Activated CD8-positive, alpha-beta T cell treated with anti-CD3 and anti-CD28 coated beads, Interleukin-2, amount 10 ng/mL, durations not matched to agents 7 days and 5 days (primary cell): ENCODE measurements at places on chromosomes 4 and X.
A peak's percentile ranks its signal among the peaks of the same experiment; 100 is the strongest.

DNA sequence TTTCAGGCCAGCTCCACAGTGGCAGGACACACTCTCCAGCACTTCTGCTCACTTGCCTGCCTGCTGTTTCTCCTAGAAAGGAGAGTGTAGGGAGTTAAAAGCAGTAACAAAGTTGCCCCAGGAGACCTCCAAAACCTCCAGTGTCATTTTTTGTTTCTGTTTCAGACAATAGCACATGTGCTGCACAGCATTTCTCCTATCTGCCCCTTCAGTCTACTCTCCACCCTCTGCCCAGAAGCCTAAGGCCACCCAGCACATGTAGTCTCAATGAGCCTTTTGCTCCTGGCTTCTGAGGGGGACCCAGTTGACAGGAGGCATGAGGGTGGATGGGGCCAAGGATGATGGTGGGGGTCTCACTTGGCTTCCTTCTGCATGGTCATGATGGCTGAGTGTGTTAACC is 329.6 kb upstream of the CLNK start:
- DNase-seq = no peak

DNA sequence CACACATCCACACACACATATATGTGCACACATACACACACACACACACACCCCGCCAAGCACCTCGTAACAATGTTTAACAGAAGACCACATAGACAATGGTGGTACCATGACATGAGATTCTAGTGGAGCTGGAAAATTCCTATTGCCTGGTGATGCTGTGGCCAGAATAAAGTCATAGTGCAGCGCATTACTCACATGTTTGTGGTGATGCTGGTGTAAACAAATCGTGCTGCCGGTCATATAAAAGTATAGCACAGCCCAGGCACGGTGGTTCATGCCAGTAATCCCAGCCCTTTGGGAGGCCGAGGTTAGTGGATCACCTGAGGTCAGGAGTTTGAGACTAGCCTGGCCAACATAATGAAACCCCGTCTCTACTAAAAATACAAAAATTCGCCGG is 275.2 kb downstream of the TRIML1 start:
- no peak for DNase-seq

GRCh38 chr4:42928582-42928981 is 36.1 kb downstream of the GRXCR1 start:
- no peak for DNase-seq

DNA sequence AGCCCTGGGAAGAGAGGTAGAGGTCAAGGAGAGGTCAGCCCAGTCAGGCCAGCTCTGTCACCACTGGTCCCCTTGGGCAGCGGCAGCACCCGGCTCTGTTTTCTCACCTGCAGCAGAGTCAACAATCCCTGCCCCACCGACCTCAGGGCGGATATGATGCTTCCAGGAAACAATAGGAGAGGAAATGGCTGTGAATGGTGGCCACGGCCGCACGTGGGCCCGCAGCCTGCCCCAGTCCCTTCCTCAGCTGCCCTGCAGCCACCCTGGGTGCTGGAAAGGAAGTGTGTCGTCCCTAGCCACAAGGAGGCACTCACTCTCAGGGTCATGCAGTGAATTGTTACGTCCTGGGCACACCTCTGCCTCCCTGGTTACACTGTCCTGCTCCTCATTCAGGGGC is 92.5 kb upstream of the ENPP6 start:
- DNase-seq = peak; percentile 64

DNA sequence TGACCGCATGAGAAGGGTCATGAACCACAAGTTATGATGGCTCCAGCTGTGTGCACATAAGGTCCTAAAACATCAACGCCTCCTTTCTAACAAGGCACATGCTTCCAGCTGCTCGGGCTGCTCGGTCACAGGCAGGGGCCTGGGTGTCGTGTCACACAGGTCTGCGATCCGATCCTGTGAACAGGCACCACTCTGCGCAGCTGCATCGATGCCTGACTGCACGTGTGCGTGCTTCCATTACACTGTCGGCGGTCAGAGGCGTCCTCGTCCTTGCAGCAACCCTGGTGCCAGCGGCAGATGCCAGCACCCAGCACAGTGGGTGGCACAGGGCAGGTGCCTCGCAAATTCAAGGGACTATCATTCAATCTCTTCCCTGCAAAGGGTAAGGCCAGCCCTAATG is 23.9 kb downstream of the ZFYVE28 start:
- DNase-seq = no peak

DNA sequence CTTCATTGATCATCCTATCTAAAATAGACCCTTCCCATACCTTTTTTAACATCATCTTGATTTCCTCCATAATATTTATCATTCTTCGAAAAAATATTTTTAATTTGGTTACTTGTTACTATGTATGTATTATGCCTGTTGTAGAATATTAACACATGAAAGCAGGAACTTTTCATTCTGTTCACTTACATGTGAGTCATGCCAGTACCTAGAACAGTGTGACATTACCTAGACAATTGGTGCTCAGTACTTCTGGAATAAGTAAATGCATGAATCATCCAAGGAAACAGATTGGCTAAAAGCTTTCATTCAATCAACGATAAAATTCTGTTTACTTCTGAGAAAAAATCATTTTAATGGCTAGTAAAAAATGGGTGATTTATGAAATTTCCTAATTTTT is 76.4 kb downstream of the CXXC4 start:
- no peak for DNase-seq

DNA sequence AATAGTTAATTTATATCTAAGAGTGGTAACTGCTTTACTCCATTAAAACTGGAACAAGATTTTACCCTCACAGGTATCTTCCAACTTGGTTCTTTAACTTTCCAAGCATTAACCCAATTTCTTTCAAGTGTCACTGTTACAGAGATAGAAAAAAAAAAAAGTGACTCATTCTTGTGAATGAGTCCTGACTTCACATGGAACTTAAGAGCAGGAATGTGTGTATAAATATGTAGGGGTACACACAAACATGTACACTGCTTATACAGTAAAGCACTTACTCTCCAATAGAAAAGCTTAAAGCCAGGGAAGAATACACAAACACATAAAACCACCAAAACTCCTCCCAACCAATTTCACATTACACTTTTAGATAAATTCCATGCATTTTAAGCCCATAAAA is 38.8 kb downstream of the TAPT1 start:
- DNase-seq = no peak

DNA sequence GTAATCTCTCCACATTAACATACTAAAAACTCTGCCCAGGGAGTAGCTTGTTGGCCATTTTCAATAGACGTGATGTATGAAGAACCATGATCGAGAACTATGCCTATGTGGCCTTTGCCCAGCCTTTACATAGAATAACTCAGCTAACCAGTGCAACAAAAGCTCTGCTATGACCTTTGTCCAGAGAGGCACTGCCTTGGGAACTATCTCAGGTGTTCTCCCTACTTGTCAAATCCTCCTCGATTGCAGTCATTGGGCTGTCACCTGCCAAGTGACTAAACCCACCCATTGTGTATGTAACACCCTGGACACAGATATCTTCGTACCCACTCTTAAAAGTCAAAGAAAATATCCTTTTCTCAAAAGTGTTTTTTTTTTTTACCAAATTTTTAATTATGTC is 610.3 kb upstream of the GALNTL6 start:
- DNase-seq = no peak

GRCh38 chrX:2517055-2517454 is 16.3 kb upstream of the DHRSX start:
- no peak for DNase-seq

DNA sequence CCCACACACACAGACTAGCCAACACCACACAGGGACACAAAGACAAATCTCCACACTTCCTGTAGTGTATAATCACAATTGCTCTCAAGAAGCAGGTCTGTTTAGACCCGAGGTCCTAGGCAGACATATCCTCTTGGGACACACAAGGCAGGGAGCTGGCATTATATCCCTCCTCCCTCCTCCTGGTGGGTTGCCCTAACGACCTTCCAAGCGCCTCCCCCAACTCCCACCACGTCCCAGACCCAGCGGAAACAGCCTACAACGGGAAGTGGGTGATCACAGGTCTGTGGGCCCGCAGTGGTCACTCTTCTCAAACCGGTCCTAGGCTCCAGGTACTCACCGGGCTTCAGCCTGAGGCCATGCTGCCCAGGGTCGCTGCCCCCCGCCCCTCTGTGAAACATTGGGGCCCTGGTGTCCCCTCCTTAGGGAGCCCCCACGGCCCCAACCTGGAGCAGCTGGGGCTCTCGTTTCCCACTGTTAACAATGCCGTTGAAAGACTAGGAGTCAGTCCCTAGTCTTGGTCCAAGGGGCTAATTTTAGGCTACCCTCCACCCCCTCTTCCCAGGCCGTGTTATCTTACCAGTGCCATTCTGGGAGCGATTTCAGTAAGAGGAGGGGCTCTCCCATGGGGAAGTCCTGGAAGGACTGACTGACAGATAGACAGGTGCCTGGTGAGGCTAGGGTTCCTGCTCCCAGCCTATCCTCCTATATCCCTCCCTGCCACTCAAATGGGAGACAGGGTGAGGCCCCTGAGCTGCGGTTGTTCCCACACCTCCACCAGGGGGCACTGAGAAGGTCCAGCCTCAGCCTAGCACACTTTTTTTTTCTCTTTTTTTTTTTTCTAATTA is at the start of gene ASB12:
Gene ASB12, minus strand, starts transcription at position 485 of the 848 bp plus-strand sequence. CDS start 4,957 bp downstream, outside the sequence.
- no peak for DNase-seq

DNA sequence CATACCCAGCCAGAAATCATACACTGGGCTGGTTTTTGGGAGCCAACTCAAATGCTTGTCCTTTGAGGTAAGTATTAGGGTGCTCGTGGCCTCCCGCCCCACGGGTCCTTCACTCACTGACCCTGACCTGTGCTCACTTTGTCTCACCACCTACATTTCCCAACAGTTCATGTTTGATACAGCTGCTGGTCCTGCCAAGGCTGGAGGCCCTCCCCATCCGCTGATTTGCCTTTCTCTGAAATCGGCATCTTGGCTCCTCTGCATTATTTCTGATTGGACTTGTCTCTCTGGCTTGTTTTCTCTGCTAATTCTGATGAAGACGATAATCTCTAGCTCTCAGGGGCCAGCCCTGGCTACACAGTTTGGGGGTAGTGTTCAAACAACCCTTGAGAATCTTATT is 70.2 kb downstream of the SORBS2 start:
- DNase-seq = no peak

DNA sequence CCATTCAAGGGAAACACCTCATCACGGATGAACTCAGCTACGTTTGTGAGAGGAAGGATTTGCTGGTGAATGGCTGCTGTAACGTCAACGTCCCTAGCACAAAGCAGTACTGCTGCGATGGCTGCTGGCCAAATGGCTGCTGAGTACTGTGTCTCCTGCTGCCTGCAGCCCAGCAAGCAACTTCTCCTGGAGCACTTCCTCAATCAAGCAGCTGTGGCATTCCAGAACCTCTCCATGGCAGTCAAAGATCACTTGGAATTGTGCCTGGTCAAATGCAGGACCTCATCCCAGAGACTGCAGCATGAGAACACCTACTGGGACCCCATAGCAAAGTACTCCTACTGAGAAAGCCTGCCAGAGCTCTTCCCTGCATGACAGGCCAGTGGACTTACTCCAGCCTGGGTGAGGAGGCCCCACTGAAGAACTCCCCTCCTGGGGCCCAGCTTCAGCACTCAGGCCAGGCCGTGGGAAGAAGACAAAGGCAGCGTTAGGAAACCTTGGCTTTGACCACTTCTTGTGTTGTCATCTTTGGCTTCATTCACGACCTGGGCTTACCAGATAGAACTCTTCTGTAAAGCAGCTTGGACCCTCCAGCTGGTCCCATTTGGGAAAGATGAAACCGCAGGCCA is 244.3 kb downstream of the RBMX2 start:
- no peak for DNase-seq

DNA sequence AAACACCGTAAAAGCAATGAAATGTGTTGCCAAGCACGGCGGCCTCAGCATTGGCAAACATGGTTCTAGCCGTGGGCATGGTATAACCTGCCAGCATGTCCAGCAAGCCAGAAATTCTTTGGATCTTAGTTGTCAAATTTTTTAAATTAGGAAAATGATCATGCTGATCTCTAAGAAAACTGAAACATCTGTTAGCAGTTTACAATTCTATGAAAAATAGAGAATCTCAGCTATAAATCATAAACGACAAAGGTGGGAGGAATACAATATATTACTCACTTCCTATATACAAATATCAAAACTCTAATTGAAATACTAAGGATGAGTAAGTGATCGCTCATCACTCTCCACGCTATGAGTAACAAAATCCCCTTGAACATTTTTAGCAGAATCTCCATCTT is 130.3 kb downstream of the ADGRA3 start:
- DNase-seq = no peak

DNA sequence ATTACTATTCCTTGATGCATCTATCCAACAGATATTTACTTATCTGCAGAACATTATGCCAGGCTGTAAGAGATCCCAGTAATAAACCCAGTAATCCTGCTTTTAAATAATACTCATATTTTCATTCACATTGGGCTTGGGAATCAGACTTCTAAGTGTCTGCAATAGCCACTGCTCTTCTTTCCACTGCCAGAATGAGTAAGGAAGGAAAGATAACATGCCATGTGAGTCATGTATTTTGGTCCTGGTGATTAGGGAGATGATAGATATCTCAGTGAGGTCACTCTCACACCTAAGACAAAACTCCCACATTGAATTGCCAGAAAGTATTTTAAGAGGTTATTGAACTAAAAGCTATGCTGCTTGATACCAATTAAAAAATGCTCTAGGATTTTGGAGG is 13.9 kb upstream of the HEPH start:
- no peak for DNase-seq

- no peak for DNase-seq
Observed at GRCh38 chrX:116239944-116240840, 69.6 kb downstream of the AGTR2 start.

GRCh38 chrX:116276261-116276660 is 105.7 kb downstream of the AGTR2 start:
- DNase-seq = no peak

DNA sequence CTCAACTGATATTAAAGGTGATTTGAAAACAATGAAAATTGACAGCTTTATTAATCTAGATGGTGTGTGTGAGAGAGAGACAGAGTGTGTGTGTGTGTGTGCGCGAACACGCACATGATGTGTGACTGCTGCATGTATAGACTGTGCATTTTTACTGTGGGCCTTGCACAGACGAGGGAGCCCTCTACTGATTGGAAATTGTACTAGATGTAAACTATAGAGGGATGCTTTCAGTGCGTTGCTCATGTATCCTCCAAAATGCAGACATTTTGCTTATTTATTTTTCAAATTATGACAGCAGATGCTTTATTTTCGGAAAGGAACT is 168.4 kb upstream of the GK2 start:
- DNase-seq = no peak

DNA sequence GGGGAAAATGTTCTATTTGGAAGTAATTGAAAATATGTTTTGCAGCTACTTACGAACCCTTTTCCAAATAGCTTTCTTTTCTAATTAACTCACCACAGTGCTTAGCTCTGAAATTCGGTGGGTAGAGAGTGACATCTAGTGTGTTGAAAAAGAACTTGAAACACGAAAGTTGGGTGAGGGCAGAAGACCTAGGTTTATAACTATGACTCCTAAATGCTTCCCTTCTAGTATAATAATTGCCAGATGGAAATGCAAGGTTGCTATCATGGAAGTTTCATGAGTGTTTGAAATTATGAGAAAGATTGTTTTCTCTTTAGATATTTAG is 77.3 kb upstream of the NOCT start:
- DNase-seq = no peak

- DNase-seq = no peak
Observed at GRCh38 chr4:73945674-73946449, 36.0 kb downstream of the PF4 start.

GRCh38 chrX:7184816-7185215 is 36.9 kb upstream of the PUDP start:
- no peak for DNase-seq
